Left colon (tissue), 2 donors: ENCODE measurements at places on chromosomes 7 and 10. TPM values are rescaled to one million over a fixed set of nuclear protein-coding genes. Genes with fewer than 3 reads are reported as not detected.
A peak's percentile ranks its signal among the peaks of the same experiment; 100 is the strongest.

- no peak for DNase-seq
These were observed 1169.0 kb downstream of the REEP3 start for GRCh38 chr10:64690194-64690593.

- DNase-seq: no peak
These were observed 4.4 kb upstream of the PPP2R2D start for GRCh38 chr10:131896403-131896802.

- DNase-seq: no peak
These were observed 57.9 kb downstream of the FOXL3 start for GRCh38 chr7:347644-348479.

- no peak for DNase-seq
These were observed 56.7 kb downstream of the PIP4K2A start for GRCh38 chr10:22657566-22658225.

DNA sequence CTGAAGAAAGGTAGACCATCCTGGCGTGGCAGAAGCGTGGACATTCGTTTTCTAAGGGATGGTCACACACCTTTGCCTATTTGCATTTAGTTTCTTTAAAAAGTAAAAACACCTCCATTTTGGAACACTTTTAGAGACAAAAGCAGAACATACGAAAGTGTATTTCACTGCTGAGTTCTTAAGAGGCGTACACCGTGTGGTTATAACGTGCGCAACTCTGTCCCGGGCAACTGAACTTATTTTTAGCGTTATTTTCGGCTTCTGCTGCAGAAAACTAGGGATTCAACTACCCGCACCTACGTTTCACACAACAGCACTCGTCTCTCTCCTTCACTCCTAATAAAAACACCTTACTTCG, 557 bp upstream of the LSM8 start:
- peak; percentile 20 for DNase-seq

- no peak for DNase-seq
These were observed 57.8 kb downstream of the SYPL1 start for GRCh38 chr7:106054156-106054910.

DNA sequence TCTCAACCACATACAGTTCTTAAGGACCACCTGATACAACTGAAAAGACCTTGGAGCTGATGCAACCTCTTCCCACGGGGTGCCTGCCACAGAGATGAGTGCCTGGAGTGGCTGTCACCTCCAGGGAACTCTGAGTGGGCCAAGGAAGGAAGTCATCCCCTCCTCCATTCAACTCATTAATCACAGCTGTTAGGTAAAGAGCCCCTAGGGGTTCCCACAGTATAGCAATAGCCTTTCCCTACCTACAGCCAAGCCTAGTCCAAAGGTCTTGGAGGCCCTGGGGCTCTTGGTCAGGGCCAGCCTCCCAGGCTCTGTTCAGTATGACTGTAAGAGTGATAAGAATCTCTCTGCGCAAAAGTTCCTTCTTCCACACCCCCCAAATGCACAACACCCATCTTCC, 70.4 kb upstream of the NFE2L3 start:
- peak; percentile 41 for DNase-seq

- no peak for DNase-seq
These were observed at the start of gene NPFFR1 for GRCh38 chr10:70283445-70284399. TSS of gene NPFFR1 (minus strand) at chr10:70284004. CDS start at chr10:70283676, 328 bp downstream.

DNA sequence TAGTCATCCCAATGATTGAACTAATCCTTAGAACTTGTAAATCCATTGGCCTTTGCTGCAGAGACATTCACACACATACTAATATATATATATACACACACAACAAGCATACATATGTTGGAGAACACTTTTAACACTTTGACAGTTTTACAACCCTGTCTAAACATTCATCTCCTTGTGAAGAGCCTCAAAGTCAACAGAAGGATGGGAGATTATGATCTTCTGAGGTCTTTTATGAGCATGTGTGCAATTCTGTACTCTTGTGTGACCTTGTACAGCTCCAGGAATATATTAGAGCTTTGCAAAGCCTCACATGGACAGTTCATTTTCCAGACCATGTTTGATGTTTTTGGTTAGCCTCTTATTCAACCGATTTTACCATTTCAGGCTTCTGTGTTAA, 589.0 kb downstream of the NXPH1 start:
- DNase-seq: no peak

DNA sequence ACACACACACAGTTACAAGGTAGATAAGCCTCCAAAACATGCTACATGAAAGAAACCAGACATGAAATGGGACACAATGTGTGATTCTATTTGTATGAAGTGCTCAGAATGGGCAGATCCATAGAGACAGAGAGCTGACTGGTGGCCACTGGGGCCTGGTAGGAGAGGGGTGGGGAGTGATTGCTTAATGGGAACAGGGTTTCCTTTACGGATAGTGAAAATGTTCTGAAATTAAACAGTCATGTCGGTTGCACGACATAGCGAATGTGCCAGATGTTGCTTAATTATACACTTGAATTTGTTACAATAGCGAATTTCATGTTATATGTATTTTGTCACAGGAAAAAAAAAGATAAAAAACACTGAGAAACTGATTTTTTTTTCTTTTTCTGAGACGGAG, 122.3 kb downstream of the SPDYE5 start:
- DNase-seq: no peak

DNA sequence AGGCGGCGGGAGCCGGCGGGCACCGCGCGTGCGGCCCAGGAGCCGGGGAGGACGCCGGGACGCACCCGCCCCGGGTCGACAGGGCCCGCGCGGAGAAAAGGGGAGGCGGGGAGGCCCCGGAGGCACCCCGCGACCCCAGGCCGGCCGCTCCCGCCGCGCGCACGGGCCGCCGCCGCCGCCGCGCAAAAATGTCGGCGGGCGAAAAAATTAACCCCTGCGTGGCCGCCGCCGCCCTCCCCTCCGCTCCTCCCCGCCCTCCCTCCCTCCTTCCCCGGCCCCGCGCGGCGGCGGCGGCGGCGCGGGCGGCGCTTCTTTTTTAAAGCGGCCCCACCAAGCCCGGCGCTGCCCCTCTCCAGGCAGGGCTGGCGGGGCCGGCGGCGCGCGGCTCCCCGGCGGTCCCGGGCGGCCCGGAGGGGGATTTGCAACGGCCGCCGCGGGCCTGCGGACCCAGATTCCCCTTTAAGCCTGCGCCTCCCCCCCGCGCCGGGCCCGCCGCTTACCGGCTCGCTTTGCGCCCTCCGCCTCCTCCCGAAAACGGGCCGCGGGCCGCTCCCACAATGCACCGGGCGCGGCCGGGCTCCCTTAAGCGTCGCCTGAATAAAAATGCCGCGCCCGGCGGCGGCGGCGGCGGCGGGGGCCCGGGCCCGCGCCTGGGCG, 465 bp downstream of the SEPHS1 start:
- peak; percentile 88 for DNase-seq

DNA sequence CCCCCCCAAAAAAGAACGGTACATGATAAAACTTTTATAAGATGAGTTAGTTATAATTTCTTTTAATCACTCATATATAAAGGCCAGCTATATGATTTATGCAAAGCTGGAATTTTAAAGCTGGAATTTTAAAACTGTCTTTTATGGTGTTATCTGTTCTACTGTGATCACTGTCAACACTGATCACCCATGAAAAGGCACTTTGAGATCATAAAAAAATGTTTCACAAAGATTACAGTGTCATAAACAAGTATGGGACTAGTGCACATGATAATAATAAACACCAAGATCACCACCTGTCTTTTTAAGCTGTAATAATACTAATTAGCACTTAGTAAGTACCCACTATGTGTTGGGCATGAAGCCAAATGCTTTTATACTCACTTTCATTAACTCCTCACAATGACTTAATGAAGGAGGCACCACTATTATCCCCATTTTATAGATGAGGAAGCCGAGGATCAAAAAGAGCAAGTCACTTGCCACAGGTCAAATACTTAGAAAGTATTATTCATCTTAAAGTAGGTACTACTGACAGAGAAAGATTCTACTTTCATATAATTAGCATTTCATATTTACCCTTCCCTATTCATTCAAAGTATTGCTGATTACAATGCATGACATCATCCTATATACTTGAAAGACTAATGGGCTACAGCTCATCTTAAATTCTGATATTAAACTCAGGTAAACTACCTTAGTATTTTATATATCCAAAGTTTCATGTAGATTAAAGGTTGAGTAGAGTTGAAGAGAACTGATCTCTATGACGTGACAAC, 8.3 kb upstream of the RHOBTB1 start:
- DNase-seq: no peak

GRCh38 chr10:4069491-4069890, 284.5 kb upstream of the KLF6 start:
- DNase-seq: no peak

DNA sequence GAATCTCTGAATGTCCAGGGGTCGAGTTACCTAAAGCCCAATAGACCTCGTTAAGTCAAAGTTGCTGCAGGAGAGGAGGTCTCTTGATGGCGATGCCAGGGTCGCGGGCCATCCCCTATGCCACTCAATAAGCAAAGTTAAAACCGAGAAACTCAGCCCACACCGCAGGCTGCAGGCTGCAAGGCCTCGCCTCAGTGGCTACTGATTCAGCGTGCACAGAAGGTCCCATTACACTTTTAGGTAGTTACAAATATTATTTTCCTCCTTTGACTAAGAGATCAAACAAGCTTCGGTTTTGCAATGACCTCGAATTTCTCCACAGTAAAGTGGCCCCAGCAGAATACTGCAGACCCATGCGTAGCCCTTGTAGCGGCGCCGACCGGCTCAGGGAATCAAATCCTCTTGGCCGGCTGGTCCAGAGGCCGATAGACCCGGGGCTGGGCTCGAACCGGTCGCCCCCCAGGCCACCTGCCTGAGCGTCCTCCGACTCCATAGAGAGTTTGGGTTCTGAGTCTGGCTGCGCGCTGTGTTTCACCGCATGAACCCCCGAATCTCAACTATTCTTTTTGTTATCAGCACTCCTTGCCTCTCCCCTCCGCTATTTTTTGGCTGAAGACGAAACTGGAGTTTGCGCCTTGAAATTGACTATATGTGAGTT, 2.3 kb downstream of the C1QL3 start:
- no peak for DNase-seq

GRCh38 chr10:27661514-27662286, 83.9 kb downstream of the MKX start:
- no peak for DNase-seq

DNA sequence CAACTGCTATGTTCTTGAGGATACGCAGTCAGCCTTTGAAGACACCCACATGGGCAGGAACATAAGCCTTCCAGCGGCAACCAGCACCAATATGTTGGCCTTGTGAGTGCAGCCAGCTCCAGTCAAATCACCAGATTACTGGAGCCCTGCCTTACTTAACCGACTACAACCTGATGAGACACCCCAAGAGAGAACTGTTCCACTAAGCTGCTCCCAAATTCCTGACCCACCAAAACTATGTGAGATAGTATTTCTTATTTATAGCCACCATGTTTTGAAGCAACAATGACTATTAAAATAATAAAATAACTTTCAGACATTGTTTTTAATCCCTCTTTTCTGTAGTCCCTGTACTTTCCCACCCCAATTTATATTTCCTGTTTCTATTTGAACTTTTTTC, 179.6 kb downstream of the ADK start:
- DNase-seq: no peak

DNA sequence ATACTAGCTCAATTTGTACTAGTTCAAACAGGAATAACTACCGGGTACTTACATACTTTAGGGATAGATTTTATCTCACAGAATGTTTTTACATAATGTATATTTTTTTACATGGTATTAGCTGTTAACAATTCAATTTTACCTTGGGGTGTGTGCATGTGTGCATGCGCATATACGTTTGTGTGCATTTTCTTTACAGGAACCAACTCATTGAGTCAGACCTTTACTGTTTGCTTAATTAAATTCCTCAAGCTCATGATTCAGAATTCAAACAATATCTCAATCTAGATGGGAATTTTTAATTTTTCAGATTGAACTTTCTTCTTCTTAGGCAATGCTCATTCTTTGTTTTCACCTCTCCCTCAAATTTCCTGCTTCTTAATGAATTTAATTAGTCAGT, 24.7 kb upstream of the WASL start:
- DNase-seq: no peak

DNA sequence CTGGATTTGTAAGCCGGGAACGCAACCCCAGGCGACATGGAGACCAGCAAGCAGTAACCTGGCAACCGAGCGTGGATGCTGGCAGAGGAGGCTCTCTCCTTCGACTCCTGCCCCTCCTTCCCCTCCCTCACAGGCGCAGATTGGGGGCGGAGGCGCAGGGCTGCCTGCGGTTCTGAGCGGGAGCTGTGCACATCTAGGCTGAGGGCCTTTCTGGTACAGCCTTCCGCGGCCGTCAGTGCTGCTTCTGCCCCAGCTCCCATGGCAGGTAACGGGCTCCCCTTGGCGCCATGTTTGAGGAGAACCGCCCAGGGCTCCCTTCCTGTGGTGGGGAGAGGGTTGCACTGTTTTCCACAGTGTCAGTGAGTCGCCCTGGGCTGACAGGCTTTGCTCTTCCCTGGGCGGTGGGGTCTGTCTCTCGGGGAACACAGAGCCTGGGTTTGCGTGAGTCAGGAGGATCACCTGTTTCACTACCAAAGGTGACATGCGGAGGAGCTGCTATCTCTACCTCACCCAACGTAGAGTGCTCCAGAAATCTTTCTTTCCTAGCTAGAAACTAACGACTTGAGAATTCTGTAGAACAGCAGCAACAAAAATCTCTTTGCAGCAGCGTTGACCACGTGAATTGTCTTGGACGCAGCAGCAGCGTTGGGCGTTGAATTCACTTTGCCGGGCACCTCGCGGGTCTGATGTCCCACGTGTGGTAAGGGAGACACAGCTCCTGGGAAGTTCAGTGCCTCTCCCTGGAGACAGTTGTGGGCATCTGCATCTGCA, 154.8 kb upstream of the COBL start:
- no peak for DNase-seq

- peak; percentile 79 for DNase-seq
These were observed 81.9 kb upstream of the CALN1 start for GRCh38 chr7:72493850-72494661.

DNA sequence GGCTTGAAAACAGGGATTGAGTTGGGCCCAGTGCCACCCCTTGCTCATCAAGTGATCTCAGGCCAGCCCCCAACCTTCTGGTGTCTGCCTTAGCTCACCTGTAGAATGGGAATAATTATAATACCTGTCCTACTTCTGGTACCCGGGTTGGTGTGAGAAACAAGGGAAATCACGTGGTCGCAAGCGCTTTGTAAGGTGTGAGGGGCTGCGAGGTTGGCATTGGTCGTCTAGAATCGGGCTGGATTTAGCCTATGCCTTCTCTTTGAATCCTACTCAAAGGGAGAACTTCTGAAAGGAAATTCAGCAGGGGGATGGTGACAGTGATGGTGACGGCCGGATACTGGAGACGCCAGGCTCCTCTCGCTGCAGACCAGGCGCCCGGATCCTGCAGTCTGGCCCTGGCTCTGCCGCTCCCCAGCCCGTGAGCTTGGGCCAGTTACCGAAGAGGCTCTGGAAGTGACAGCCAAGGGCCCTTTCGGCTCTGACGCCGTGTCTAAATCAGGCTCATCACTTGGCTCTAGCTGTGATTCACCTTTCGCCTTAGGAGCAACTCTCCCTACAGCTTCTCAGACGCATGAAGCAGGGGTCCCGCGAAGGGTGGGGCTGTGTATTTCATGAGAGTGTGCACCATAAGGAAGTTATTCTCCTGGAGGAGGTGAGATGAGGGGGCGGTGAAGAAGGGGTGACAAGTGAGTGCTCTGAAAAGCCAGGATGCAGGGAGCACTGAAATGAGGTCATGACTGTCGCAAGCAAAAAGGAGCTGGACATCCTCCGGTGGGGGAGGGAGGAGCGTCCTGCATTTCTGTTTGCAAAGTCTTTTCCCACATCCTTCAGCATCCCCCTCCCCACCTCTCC, 4.0 kb upstream of the CREB5 start:
- DNase-seq: peak; percentile 25

The MLXIPL gene
- 23.3 TPM for total RNA-seq

The RTKN2 gene
- 2.5 TPM for total RNA-seq

The PRSS37 gene
- not detected for total RNA-seq

The RBM20 gene
- 1.9 TPM for total RNA-seq

The ANKRD30A gene
- total RNA-seq: not detected
